ENCODE measurements at places on chromosomes 11 and 22.

DNA sequence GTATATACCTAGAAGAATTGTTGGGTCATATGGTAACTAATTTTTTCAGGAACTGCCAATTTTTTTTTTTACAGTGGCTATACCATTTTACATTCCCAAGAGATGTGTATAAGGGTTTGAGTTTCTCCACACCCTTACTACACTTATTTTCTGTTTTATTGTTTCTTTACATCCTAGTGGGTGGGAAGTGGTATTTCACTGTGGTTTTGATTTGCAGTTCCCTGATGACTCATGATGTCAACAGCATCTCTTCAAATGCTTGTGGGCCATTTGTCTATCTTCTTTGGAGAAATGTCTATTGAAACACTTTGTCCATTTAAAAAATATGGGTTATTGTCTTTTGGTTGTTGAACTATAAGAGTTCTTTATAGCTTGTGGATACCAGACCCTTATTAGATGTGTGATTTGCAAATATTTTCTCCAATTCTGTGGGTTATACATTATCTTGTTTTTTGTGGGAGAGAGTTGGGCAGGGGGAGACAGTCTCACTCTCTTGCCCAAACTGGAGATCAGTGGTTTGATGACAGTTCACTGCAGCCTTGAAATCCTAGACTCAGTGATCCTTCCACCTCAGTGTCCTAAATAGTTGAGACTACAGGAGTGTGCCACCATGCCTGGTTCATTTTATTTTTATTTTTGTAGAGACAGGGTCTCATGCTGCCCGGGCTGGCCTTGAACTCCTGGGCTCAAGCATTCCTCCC lies 30.3 kb upstream of the PISD start:
- DNase-seq, result peak; percentile 80

DNA sequence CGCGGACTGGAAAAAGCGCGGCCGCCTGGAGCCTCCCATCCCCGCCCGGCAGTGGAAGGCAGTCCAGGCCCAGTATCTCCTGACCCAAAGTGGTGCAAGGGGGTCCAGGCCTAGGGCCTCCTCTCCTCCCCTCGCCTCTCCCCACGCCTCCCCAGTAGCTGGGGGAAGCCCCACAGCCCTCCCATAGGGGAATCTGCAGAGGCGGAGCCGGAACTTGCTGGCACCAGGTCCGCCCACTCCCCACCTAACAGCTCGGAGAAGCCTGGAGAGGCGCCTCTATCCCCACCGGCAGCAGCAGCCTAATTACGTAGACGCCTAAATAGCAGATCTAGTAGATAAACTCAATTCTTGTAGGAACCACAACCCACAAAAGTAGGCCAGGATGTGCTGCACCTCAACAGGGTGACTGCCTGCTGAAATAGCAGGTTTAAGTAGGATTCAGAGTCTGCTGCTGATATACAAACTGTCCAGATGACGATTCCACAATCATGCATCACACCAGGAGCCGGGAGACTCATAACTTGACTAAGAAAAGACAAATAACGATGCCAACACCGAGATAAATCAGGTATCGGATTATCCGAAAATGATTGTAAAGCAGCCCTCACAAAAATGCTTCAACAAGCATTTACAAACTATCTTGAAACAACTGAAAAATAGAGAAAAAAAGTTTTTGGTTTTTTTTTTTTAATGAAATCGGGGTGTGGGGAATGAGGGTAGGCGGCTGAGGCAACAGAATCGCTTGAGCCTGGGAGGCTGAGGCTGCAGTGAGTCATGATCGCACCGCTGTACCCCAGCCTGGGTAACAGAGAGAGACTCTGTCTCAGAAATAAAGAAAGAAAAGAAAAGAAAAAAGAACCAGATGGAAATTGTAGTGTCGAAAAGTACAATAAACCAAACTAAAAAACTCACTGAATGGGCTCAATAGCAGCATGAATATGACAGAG lies 11.4 kb upstream of the BRD1 start:
- peak; percentile 42 for DNase-seq

- no peak for DNase-seq
Measured at GRCh38 chr22:25176799-25177198, 22.9 kb upstream of the CRYBB3 start.

DNA sequence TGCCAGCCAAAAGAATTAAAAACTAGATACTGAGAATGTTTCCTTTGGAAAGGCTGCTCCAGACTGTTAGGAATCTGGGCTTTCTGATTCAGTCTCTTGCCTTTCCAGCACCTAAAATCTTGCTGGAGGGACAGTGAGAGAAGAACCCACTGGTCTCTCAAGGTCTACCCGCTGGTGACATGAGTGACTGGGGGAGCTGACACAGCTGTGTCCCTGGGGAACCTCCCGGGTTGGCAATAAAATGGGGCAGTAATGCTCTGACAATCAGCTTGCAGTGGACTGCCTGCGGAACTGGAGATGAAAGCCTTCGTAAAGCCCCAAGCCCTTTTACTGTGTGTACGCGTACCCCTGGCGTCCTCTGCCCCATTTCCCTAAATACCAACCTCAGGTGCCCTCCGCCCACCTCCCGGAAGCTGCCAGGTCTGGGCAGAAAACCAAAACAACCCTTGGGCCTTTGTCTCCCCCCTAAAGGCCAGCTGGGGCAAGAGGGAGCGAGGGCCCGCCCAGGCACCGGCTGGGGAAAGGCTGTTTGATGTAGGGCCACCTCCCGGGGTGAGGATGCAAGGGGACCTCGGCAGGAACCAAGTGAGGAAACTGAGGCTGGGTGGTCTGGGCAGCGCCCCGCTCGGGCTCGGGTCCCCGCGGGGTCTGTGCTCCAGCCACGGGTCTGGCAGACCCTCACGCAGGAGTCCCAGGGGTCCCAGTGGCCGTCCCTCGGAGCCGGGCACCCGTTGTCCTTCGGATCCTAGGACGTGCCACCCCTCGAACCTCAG lies 741 bp downstream of the CARS1 start:
- peak; percentile 16 for DNase-seq

DNA sequence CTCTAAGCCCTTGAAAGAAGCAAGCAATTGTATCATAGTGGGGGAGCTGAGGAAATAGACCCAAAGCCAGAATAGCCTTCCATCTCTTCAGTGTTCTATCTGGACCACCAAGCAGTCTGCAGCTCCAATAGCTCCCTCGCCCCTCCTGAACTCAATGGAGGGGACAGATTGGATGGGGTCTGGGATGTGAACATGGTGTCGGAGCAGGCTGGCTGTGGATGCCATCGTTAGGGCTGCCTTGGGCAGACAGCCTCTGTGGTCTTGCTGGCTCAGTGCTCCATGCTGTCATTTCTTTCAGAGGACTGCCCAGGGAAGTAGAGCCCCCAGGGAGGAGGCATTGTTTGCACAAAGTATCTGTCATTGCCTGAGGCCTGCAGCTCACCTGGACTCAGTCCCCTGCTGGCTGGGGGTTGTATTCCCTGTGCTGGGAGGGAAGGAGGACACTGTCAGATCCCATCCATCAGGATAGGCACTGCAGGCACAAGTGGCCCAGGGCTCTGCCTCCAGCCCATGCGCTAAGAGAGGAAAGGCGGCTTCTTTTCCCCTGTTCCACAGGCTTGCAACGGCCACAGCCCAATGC lies 537.7 kb downstream of the BUD13 start:
- DNase-seq, result no peak

- DNase-seq, result no peak
Measured at GRCh38 chr11:123469089-123469488, 39.0 kb downstream of the GRAMD1B start.

DNA sequence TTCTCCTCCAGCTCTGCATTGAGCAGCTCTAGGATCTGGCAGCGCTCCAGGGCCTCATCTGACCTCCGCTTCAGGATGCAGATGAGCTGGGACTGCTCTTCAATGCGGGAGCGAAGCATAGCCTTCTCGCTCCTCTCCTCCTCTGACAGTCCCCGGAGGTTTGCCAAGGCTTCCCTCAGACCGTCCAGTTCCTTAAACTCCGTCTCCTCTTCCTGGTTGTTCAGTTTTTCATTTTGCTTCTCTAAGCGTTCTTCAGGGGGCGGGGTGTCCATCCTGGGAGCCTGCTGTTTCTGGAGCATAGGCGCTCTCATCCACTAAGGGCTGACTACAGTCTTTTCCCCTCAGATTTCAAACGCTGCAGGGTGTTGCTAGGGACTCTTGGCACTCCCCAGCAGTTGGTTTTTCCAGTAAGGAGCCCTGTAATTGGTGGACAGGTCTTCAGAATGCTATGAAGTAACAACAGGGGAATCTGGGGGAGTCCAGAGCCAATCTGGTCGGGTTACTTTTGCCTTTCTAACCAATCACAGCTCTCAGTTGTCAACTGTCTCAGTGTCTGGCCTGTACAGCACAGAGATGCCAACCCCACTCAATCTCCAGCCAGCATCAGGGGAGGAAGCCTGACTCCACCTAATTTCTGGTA lies at the start of gene CCDC89:
CCDC89 (minus strand) TSS at position 376 of the 640 bp plus-strand sequence; CDS start at position 311, 65 bp downstream.
- no peak for DNase-seq

DNA sequence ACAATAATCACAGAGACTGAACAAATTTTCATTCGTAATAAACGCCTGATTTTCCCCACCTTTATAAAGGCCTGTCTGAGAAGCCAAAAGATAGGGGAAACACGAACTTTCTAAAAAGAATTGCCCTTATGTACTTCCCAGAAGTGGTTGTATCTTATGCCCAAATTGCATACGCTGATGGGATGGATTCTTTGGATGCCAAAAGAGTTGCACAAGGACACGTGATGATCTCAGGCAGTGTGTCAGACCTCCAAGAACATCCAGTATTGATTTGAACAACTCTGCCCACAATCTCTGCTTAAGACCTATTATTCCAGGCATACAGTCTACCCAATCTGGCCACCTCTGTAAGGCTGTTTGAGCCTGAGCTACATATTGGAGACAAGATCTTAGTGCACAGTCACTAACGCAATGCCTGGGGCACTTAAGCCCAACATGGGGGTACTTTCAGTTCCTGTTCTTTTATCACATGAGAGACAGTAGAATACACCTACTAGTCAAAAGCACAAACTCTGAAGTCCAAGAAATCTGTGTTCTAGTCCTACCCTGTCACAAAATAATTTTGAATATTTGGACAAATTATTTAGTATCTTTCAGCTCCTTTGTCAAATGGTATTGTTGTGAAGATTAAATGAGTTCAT lies 38.9 kb downstream of the OR10A6 start:
- peak; percentile 4 for DNase-seq

DNA sequence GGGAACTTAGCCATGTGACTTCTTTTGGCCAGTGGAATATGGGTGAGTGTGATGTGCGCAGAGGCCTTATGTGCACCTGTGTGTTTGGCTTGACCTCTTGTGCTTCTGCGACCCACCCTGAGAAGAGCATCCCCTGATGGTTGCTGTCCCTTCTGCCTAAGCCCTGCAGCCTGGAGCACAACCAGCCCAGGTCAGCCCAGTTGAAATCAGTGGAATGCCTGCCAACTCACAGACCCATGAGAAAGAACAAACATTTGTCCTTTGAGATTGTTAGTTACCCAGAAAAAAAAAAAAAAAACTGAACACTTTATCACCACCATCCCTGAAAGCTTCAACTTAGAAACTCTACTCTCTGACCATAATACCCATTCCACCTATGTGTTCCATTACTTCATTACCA lies 38.5 kb downstream of the PAMR1 start:
- no peak for DNase-seq

DNA sequence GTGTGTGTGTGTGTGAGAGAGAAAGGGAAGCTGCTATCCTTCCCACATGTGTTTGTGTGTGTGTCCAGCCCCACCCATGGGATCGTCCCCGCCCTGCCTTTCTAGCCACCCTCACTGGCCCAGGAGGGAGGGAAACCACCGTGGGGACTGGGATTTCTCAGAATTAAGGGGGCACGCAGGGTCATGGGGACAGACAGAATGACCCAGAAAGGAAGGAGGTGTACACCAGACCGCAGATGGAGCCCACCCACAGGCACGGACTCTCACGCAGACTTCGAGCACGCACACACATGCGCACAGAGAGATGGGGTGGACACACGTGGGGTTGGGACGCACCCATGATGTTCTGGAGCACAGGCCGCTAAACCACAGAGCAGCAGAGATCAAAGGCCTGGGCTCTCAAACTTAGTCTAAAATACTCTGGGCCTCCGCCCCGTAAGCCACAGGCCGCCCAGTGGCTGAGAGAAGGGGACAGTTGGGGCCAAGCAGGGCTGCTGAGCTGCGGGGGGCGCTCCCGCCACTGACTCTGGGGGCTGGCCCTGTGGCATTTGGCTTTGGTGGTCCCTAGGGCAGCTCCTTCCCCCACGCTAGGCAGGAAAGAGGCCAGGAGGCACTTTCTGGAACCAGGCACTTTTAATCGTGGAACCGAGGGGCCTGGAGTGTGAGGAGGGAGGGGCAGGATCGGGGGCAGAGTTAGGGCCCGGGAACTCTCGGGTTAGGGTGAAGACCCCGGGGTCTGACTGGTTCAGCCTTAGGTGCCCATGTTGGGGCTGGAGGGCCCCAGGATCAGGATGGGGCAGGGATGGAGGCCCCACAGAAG lies 1.5 kb downstream of the IFITM5 start:
- peak; percentile 49 for DNase-seq

DNA sequence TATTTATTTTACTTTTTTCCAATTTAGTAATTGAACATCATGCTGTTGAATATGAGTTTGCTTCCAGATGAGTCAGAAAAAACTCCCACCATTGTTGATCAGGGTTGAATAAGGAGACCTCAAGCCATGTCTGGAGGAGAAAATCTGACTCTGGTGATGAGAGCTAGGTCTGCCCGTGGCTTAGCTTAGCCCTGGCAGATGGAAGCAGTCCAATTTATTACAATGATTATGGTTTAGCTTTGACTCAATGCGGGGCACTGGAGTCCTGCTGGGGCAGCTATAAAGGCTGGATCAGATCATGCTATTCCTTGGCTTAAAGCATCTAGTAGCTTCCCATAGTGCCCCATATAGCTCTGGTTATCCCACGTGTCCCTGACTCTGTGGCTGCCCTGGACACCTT lies 506.5 kb downstream of the MN1 start:
- no peak for DNase-seq

- no peak for DNase-seq
Measured at GRCh38 chr11:26063915-26064314, 268.0 kb upstream of the ANO3 start.

DNA sequence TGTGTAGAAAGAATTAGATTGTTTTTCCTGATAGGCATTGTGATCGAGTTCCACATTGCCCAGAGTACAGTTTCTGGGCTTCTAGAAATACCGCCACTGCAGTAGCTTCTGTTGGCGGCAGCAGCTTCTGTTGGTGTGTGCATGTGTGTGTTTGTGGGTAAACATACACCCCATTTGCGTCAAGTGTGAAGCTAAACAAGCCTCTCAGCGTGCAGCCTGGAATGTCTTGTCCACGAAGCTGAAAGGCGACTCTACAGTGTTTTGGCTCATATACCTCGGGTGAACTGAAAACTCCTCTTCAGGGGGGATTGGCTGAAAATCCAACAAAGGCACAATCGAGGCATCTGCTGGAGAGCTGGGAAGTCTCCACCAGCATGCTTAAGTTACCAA lies 112.0 kb upstream of the E2F8 start:
- no peak for DNase-seq

Measured in inflammatory macrophage treated with lipopolysaccharide for 4 hours (primary cell).